HCEC 1CT (cell line): ENCODE measurements at places on chromosomes 7 and 10.
A peak's percentile ranks its signal among the peaks of the same experiment; 100 is the strongest.

- DNase-seq, result no peak
Observed at GRCh38 chr10:49645871-49646870, 32.3 kb downstream of the CHAT start.

DNA sequence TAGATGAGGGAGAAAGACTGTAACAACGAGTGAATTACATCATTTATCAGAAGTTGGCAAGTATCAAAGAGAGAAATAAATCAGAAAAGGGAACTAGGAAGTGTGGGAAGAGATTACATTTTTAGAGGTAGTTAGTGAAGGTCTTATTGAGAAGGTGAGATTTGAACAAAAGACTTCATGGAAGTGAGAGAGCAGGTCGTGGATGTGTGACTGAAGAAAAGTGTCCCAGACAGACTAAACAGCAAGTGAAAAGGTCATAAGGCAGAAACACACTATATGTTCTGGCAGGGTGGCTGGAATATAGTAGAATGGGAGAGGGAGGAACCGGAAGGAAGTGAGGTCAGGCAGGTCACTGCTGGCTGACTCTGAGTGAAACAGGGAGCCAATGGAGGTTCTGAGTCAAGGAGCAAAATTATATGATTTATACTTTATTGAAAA, 35.7 kb upstream of the RHOBTB1 start:
- DNase-seq, result peak; percentile 11

DNA sequence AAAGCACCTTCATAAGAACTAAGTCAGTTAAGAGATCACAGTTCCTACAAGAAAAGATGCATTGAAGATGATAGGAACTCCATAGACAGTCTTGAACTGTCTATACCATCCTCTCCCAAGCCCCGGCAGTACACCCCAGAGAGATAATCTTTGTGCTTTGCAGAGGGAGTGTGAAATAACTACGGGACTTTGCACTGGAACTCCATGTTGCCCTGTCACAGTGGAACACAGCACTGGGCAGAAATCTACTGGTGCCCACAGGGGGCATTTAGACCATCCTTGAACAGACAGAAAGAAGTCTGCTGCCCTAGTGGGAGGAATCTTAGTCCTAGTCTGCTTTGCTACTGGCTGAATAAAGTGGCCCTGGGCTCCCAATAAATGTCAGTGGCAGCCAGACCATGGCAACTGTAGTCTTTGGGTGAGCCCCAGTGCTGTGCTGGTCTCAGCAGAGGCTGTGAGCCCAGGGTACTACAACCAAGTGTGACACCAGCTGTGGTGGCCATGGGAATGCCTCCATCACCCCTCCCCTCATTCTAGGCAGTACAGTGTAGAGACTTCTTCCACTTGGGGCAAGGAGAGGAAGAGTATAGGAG, 107.7 kb upstream of the TMEM168 start:
- no peak for DNase-seq

DNA sequence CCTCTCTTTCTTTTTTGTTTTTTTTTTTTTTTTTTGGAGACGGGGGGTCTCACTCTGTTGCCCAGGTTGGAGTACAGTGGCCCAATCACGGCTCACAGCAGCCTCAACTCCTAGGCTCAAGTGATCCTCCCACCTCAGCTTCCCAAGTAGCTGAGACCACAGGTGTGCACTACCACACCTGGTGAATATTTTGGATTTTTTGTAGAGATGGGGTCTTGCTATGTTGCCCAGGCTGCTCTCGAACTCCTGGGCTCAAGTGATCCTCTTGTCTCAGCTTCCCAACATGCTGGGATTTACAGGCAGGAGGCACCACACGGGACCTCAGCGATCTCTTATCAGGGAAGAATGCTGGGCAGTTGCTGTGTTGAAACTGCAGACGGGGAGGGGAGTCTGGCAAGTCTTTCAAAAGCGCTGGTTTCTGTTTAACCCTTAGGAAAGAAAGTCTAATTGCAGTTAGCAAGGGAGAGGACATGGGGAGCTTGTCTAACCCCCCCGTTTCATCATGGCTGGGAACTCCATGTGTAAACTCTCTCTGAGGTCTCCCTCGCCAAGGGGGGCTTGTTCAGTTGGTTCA, 39.6 kb upstream of the LMTK2 start:
- no peak for DNase-seq

- no peak for DNase-seq
Observed at GRCh38 chr7:127258111-127258510, 5.4 kb upstream of the GRM8 start.

GRCh38 chr10:5666841-5667630, 641 bp upstream of the ASB13 start:
- DNase-seq, result no peak
